IgD-negative memory B cell (primary cell): ENCODE measurements at places on chromosomes 5 and 9. TPM values are rescaled to one million over a fixed set of nuclear protein-coding genes. Genes with fewer than 3 reads are reported as not detected.

DMRT3 gene
- polyA plus RNA-seq, result not detected

CCL21 gene
- polyA plus RNA-seq, result not detected

IFNA10 gene
- polyA plus RNA-seq, result not detected

KIF24 gene
- polyA plus RNA-seq, result not detected

DMRT2 gene
- polyA plus RNA-seq, result not detected

IL17B gene
- not detected for polyA plus RNA-seq

ELAVL2 gene
- not detected for polyA plus RNA-seq

SHISAL2B gene
- not detected for polyA plus RNA-seq

SLC36A2 gene
- polyA plus RNA-seq, result not detected

FUT7 gene
- 26.6 TPM for polyA plus RNA-seq

TMEM174 gene
- not detected for polyA plus RNA-seq

ARHGEF28 gene
- polyA plus RNA-seq, result not detected

DIRAS2 gene
- polyA plus RNA-seq, result not detected

SMIM23 gene
- not detected for polyA plus RNA-seq

IFNA13 gene
- not detected for polyA plus RNA-seq

SLC46A2 gene
- polyA plus RNA-seq, result not detected

MYMK gene
- polyA plus RNA-seq, result not detected

STOML2 gene
- 89.9 TPM for polyA plus RNA-seq

NFIB gene
- not detected for polyA plus RNA-seq

C9orf153 gene
- polyA plus RNA-seq, result 0.14 TPM

TRIM7 gene
- 0.71 TPM for polyA plus RNA-seq

CDH12 gene
- polyA plus RNA-seq, result not detected

ANKRD34B gene
- not detected for polyA plus RNA-seq

PCDHB13 gene
- polyA plus RNA-seq, result 0.05 TPM

CNOT8 gene
- polyA plus RNA-seq, result 143 TPM

WDR38 gene
- not detected for polyA plus RNA-seq

SLC28A3 gene
- not detected for polyA plus RNA-seq

PCDHA3 gene
- not detected for polyA plus RNA-seq

GABRG2 gene
- not detected for polyA plus RNA-seq

SPARC gene
- polyA plus RNA-seq, result 16.1 TPM

ARL10 gene
- polyA plus RNA-seq, result 1.3 TPM

PCDHA4 gene
- not detected for polyA plus RNA-seq

DND1 gene
- polyA plus RNA-seq, result not detected

ST6GALNAC4 gene
- polyA plus RNA-seq, result 32.5 TPM

NRG2 gene
- polyA plus RNA-seq, result not detected

PHAX gene
- 97.1 TPM for polyA plus RNA-seq

STK32A gene
- polyA plus RNA-seq, result not detected

EIF4E1B gene
- not detected for polyA plus RNA-seq

C1QTNF3 gene
- polyA plus RNA-seq, result 0.81 TPM

FBXO10 gene
- 15.1 TPM for polyA plus RNA-seq

MEGF10 gene
- not detected for polyA plus RNA-seq

PRDM9 gene
- polyA plus RNA-seq, result not detected

GDA gene
- not detected for polyA plus RNA-seq

UBE2B gene
- 65.2 TPM for polyA plus RNA-seq

ECM2 gene
- not detected for polyA plus RNA-seq

PCDHB3 gene
- polyA plus RNA-seq, result not detected

SPAAR gene
- polyA plus RNA-seq, result not detected
